ENCODE measurements at places on chromosomes 7 and 10.

GRCh38 chr7:50405221-50405620, 44.9 kb downstream of the FIGNL1 start:
- DNase-seq: no peak

- DNase-seq: no peak
These were observed 31.5 kb downstream of the PRSS2 start for GRCh38 chr7:142802301-142802700.

DNA sequence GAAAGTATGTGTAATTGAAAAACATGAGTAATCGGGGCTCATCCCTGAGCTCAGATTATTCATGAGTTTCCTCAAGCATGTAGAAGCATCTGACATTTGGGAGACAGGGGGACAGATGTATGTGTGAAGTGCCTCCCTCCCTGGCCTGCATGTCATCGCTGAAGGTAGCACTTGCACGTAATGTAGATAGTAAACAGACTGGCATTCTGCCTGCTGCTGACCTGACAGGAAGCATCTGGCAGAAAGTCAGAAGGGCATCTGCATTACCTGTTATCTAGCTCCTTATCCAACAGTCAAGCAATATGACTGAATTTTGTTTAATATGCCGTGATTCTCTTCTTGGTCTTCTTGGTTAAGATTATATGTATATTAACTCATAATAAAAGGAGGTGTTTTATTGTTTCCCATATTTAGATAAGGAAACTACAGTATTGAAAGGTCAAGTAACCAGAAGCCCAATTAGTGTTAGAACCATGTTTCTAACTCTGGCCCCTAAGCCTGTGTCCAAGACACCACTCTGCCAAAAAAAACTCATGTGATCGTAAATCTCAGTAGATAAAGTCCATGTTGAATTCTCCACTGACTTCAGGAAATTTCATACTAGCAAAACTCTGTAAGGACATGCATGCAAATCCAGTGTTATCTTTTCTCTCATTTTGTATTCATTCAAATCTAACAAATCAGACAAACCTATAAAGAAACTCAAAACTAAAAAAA, 918.1 kb upstream of the MBL2 start:
- no peak for DNase-seq

DNA sequence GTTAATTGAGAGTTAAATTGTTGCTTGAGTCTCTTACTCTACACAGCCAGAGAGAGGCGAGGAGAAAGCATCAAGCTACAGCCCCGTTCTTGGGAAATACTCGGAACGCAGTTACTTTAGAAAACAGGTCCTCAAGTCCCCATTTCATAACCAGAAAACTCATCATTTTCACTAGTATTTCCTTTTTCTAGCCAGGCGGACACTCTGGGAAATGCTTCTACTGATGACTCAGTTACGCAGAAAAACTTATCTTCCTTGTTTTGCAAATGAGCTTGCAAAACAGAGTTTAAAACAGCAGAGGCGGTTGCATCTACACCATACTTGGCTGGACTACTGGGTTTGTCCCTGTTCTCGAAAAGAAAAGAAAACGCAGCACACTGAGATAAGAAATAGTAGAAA, 111.4 kb upstream of the FGFR2 start:
- DNase-seq: no peak

DNA sequence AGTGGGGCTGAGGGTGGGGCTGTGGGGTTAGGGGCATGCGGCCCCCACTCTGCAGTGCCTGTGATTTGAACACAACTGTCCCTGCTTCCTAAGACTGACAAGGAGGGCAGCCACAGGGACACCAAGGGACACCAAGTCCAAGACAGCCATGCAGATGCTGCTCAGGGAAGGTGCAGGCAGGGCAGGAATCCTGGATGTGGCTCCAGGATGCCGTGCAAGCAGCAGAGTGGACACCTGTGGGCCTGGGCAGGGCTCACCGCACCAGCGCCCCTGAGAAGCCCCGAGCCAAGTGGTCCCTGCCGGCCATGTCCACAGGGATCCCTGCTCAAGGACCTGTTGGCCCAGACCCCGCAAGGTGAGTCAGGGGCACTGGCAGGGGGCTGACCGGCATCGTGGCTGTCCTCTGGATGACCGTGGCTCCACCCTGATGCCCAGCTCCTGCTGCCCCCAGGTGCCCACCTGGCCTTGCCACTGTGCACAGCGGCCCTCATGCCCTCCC, 58.5 kb downstream of the STK32C start:
- no peak for DNase-seq

GRCh38 chr10:93023013-93023650, 37.5 kb upstream of the CYP26C1 start:
- no peak for DNase-seq

- no peak for DNase-seq
These were observed 161.3 kb downstream of the EGFR start for GRCh38 chr7:55179931-55180682.

- no peak for DNase-seq
These were observed 55.2 kb downstream of the ELMO1 start for GRCh38 chr7:37393476-37393875.

GRCh38 chr10:99630433-99630832, 10.2 kb upstream of the SLC25A28 start:
- no peak for DNase-seq

DNA sequence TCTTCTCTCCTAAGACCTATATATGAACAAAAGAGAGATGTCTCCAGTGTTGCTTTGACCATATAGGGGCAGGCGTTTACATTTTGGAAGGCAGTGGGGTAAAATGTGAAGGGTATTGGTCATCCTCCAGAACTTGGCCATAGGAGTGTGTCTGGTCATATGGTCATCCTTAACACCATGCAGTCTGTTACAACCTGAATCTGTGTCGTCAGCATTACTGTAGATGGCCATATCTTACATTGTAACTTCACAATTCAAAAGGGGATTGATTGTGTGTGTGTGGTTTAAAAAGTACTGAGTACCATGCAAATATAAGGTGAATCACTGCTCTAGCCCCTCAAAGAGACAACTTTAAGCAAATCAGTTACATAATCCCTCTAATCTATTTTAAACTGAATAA, 311.7 kb downstream of the BICC1 start:
- no peak for DNase-seq

DNA sequence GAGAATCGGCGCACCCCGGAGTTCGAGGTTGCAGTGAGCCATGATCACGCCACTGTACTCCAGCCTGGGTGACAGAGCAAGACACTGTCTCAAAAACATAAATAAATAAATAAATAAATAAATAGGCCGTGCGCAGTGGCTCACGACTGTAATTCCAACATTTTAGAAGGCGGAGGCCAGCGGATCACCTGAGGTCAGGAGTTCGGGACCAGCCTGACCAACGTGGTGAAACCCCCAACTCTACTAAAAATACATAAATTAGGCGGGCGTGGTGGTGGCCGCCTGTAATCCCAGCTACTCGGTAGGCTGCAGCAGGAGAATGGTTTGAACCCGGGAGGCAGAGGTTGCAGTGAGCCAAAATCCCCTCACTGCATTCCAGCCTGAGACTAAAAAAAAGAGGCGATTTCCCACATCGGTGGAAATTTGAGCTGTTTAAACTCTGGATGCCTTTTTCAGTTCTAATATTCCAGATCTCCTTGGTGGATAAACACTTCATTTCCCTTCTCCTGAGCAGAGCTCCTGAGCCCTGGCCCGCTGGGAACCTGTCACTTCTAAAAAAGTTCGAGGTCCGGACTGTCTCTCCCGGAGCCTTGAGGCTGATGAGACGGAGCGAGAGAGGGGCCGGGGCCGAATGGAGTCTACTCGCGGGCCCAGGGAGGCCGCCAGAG, 2.0 kb upstream of the NFKB2 start:
- DNase-seq: no peak

DNA sequence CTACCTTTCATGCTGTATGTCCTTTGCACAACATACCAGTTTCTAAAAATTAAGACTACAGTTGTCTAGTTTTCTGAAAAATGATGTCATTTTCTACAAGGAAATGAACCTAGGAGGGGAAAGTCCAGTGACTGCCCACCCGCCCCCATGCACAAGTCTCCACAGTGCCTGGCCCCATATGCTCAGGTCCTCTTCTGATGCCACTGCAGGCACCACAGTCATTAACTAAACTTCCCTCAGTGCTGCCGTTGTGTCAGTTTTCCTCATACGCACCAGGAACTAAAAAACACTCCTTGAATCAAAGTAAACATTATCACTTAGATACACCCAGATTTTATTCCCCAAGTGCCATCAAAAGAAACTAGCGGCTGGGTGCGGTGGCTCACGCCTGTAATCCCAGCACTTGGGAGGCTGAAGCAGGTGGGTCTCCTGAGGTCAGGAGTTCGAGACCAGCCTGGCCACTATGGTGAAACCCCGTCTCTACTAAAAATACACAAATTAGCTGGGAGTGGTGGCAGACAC, 6.9 kb upstream of the TNS3 start:
- DNase-seq: no peak

- DNase-seq: no peak
These were observed 67.3 kb downstream of the EPDR1 start for GRCh38 chr7:37987732-37988131.

GRCh38 chr10:3534433-3534832, 250.6 kb downstream of the KLF6 start:
- no peak for DNase-seq

DNA sequence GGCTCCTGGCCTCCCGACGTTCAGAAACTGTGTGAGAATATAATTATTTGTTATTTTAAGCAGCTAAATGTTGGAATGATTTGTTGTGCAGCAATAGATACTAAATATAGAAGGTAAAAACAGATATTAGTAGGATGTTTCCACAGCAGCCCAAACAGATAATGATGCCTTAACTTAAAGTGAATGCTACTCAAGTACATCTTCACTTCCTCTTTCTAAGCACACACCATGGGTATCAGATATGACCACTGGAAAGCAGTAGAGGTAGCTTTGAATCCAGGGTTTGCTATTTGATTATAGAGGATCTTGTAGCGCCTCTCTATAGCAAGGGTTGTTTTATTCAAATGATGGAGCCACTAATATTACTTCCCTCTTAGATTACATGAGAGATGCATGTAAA, 38.2 kb upstream of the BET1 start:
- no peak for DNase-seq

GRCh38 chr7:2710901-2711551, 23.0 kb downstream of the AMZ1 start:
- DNase-seq: no peak

GRCh38 chr7:16040346-16040745, 353.9 kb upstream of the MEOX2 start:
- no peak for DNase-seq

- no peak for DNase-seq
These were observed 44.3 kb downstream of the INSYN2A start for GRCh38 chr10:127151981-127152699.

DNA sequence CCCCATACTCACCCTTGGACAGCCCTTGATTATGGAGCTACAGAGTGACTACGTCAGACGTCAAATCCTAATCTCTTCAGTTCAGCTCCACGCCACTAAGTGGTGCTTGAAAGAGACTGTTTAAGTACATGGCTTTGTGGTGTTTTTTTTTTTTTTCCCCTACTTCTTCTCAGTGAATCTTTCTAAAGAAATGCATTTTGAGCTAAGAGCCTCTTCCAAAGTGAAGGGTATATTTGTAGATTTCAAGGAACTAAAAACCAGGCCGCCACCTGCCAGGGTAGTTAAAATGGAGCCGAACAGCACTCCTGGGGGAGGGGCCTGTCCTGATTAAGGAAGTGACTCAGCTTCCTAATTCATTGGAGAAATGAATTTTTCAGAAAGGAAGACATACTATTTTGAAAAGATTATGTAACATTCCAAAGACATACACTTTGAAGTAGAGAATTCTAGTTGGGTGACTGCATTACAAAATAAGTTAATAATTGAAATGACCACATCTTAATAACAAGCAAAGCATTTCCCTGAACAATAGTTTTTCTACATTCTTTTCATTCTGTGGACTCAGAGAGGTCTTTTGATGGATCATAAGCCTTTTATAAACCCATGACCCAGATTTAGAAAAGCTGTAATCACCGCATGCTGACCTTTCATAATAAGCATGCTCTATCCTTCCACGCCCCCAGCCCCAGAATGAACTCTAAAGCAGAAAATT, 20.6 kb upstream of the VPS41 start:
- DNase-seq: no peak

GRCh38 chr10:128614016-128614605, 487.9 kb upstream of the MKI67 start:
- DNase-seq: no peak

- DNase-seq: no peak
These were observed 26.8 kb downstream of the FRMPD2 start for GRCh38 chr10:48247680-48248079.

GRCh38 chr10:29174389-29174788, 114.5 kb upstream of the LYZL1 start:
- DNase-seq: no peak

Data from activated B cell treated with CpG ODN at 0.5 μM for 24 hours (primary cell).